Omental fat pad (tissue), 4 donors: ENCODE measurements at places on chromosomes 7 and 10. TPM values are rescaled to one million over a fixed set of nuclear protein-coding genes. Genes with fewer than 3 reads are reported as not detected.

The KCNH2 gene
- total RNA-seq = 0.46 TPM

The PURB gene
- total RNA-seq = 21.1 TPM

The MCM10 gene
- total RNA-seq = 7.6 TPM

The TBXAS1 gene
- total RNA-seq = 51.2 TPM

The SH2D4B gene
- total RNA-seq = not detected

The PPP1R17 gene
- not detected for total RNA-seq

The PAX4 gene
- not detected for total RNA-seq

The FBXO24 gene
- not detected for total RNA-seq

The CFAP58 gene
- total RNA-seq = 0.19 TPM

The PKD2L1 gene
- 0.24 TPM for total RNA-seq

The BLNK gene
- total RNA-seq = 4.3 TPM

The BTBD16 gene
- total RNA-seq = 0.37 TPM

DNA sequence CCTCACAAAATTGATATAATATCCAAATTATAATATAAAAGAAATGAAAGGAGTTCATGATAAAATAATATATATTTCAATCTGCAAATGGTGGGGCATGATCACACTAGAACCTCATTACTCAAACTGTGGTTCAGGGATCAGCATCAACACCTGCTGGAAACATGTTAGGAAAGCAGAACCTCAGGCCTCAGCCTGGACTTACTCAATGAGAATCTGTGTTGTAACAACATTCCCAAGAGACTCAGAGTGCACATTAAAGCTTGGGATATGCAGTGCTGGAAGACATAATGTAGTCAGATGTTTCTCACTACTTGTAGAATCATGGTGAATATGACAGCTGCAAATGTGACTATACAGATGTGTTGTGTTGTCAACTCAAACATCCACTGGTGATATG, 81.7 kb upstream of the ITPRID1 start:
- DNase-seq = no peak

GRCh38 chr10:71881647-71882355, 30.8 kb upstream of the PSAP start:
- no peak for DNase-seq

DNA sequence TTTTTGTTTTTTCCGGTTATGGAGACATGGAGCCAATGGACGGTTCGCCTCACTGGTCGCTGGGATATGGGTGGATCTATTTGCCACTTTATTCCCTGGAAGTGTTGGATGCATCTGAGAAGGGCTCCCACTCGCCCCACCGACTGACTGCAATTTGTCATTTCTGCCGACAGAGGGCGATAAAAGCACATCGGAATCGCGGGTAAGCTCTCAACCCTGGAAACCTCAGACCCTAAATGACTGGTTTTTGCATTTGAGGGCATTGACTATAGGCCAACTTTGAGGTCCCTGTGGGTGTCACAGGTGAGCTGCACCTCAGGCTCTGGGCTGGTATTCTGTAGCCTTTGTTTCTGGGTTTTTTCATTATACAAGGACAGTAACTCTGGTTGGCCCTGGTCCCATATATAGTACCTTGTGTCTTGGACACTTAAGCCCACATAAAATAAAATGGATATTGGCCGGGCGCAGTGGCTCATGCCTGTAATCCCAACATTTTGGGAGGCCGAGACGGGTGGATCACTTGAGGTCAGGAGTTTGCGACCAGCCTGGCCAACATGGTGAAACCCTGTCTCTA, 11.9 kb upstream of the OPALIN start:
- no peak for DNase-seq

DNA sequence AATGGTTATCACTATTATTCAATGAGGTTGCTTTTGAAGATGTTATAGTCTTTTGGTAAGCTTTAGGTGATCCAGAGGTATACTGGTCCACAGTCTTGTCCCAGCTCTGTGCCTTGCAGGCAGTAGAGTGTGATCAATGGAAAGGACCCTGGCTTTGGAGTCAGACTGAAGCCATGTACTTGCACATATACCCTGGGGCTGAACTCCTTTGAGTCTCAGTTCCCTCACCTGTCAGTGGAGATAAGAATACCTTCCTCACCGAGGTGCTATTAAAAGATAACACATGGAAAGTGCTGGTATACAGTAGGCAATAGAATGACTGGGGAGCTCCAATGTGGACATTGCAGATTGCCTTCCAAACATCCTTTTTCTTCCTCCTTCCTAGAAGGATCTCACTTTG, 16.0 kb upstream of the PDLIM1 start:
- DNase-seq = no peak

DNA sequence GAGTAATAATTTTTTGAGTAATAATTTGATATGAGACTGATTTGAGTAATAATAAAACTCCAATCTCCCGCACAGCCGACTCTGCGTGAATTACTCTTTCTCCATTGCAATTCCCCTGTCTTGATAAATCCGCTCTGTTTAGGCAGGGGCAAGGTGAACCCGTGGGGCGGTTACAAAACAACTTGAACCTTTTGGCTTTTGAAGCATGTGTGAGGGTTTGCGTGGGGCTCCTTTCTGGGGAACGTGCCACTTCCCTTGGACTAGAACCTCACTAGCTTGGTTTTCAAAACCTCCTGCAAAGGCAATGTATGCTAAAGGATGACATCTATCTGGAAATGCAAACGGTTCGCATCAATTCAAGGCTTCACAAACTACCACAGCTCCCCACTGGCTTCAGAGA, 1.5 kb downstream of the CRPPA start:
- DNase-seq = no peak

GRCh38 chr7:100434297-100435144, 1.8 kb downstream of the PPP1R35 start:
- DNase-seq = no peak

DNA sequence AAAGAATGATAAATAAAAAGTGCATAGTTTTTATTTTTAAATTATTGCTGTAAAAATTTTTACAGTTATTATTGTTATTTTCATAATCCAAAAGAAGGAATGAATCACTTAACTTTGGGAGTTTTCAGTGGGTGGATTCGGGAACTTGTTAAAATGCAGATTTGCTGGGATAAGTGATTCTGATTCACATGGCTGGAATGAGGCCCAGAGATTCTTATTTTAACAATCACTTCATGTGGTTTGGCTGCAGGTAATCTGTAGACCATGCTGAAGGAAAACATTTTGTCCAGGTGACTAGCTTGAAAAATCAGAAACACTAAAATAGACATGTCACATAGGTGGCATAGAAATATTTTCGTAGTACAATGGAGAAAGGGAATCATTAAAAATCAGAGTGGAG, 13.9 kb downstream of the CROT start:
- no peak for DNase-seq

DNA sequence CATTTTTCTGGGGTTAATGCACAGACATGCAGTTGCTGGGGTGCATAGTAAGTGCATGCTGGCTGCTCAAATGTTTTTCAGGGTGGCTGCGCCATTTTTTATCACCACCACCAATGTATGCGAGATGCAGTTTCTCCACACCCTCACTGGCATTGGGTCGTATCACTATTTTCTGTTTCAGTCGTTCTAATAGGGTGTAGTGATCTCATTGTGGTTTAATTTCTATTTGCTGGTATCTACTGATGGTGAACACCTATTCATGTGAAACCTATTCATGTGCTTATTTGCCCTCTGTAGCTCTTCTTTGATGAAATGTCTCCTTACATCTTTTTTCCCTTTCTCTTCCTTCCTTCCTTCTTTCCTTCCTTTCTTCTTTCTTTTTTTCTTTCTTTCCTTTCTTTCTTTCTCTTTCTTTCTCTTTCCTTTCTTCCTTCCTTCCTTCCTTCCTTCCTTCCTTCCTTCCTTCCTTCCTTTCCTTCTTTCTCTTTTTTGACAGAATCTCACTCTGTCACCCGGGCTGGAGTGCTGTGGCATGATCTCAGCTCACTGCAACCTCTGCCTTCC, 84.3 kb downstream of the ELFN1 start:
- DNase-seq = no peak

DNA sequence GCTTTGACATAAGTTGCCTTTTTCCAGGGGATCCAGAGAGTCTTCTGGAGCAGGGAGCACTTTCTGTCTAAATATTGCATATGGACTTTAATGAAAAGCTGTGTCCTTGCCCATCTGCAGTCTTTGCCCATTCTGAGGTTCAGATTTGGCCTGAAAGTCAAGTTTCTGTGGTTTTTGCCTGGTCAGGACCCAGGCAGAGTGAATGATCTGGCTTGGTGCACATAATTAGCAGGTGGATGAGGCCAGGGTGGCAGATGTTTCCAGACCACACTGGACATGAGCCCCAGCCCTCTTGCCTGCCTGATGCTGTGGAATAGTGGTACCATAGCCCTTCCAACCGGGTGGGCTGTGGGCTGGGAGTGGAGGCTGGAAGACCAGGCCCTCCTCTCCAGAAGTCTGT, 11.0 kb downstream of the HECW1 start:
- no peak for DNase-seq

DNA sequence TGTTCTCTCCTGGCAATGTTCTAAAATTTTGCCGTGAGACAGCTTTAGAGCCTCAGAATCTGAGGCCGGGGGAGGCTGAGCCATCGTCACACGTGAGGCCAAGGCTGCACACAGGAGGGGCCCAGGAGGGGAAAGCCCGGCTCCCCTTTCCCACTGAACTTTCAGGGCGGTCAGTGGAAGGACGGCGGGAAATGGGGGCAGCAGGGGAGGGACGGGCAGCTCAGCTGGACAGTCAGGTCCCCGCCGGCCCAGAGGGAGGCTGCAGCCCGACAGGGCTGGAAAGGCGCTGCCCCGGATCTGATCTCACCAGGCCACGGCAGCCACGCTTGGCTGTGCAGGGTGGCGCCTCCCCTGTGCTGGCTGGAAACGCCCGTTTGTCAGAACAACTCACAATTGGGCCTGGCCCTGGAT, 43.3 kb upstream of the ADGRA1 start:
- no peak for DNase-seq

DNA sequence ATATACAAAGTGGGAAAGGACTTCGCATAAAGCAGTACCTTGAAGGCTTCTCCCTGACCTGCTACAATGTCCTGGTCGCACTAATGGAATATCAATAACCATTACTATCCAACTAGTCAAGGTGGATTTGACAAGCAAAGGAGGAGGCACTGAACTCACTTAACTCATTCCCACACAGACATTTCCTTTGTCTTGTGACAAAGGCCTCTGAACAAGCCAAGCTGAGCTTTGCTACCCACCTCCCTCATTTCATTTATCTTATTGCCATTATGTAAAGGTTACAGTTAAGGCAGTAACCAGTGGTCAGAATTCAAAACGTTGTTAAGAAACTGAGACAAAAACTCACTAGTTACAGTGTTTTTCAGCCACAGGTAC, 7.3 kb downstream of the ELMO1 start:
- no peak for DNase-seq

DNA sequence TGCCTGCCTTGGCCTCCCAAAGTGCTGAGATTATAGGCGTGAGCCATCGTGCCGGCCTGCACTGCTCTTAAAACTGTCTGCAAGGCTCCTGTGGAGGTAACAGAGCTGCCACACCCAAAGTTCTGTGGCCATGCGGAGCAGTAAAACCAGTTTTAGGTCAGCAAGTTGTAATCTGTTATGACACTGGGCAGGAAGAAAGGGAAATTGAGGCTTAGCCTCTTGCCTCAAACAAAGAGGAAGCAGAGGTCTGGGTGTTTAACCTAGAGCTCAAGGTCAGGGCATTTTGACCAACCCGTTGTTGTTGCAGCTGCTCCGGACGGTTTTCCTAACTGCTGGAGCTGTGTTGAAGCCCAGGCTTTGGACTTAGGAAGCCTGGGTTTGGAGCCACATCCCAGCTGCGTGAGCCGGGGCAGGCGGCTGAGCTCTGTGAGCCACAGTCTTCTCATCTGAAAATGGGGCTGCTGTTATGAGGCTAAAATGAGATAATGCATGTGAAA, 7.4 kb upstream of the RRP12 start:
- DNase-seq = no peak

DNA sequence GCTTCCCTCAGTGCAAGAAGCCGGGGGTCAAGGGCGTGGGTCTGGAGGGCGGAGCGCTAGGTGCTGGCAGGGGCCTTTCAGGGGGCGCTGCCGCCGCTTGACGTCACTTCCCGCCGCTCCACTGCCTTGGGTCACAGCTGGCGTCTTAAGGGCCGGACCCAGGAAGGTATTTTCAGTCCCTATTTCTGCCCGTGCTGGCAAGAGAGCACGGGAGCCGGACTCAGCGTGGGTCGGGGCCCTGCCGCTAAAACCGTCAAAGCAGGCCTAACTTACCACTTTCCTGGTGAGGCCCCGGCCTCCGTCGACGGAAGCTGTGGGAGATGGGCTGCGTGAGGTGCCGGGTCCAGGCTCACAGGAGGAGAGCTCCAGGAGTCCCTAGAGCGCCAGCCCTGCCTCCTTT, 12.0 kb downstream of the VAX1 start:
- DNase-seq = no peak

GRCh38 chr10:113436851-113437250, 116.0 kb upstream of the HABP2 start:
- DNase-seq = no peak

DNA sequence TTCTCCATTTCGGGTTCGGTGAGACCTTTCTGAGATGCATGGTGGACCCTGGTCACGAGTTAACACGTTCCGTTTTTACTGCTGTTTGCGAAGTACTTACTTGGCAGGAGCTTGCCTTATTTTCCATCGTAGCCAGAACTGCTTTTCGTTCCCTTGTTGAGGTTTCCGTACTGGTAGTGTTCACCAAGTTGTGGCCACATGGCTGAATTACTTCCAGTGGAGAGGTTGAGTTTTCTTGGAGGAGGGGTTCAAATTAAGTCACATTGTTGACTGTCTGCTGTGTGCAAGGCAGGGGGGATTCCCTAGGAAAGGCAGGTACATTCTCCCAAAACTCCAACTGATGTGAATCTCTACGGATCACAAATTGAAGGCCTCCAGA, 4.0 kb downstream of the MXI1 start:
- DNase-seq = no peak

DNA sequence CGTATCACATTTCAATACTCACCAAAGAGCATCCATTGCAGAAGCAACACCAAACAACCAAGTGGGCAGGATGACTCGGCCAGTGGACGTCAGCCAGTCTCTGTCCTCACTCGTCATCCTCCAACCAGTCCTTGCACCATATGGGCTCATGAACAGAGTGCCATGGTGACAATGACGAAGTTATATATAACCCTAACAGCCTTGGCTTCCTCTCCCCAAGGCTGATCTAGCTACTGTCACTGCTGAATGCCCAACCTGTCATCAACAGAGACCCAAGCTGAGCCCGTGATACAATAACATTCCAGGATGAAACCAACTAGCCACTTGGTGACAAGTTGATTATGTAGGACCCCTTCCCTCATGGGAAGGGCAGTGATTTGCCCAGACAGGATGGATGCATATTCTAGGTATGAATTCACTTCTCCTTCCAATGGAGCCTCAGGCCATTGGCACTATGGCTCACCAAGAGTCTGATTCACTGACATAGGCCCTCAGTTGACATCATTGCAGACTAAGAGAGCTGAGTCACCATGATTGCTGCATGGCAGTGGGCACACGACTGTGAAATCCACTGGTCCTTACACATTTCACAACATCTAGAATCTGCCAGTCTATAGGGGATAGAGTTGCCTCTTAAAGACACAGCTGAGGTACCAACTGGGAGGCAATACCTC, 26.3 kb upstream of the PPIF start:
- DNase-seq = no peak

- no peak for DNase-seq
These were observed 2.9 kb upstream of the TARP start for GRCh38 chr7:38276096-38276877.

- DNase-seq = no peak
These were observed 12.2 kb downstream of the ADAM12 start for GRCh38 chr10:126375926-126376554.

- DNase-seq = no peak
These were observed 40.9 kb downstream of the ACSM6 start for GRCh38 chr10:95234951-95235350.
